ENCODE measurements at places on chromosomes 3 and 15.

DNA sequence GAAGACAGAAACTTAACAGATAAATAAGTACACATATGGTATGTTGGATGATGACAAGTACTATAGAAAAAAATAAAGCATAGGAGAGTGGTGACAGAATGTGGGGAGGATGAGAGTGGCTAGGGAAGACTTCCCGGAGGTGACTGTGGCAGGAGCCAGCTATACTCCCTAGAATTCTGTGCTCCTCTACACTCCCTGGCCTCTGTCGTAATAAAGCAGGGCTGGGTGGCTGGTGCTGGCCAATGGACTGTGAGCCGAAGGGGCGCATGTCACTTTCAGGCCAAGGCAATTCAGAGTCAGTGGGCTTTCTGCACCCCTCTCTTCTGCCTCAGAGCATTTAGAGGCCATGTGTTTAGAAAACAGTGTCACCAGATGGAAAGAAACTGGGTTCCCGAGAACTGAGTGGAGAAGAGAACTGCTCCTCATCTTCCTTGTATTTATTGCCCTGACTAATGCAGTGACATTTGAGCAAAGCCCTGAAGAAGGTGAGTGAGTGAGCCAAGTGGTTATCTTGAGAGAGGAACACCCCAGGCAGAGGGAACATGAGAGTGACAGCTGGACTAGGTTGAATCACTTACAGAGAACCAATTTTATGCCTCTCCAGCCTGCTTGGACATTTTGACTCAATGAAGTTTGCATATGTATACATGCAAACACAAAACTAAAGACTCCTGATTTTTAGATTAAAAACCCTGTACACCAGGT, 5.2 kb upstream of the VPS8 start:
- DNase-seq = no peak

GRCh38 chr15:70093481-70094319, 4.0 kb downstream of the TLE3 start:
- DNase-seq = peak; percentile 40

GRCh38 chr3:74315291-74315690, 299.2 kb downstream of the CNTN3 start:
- DNase-seq = peak; percentile 33

DNA sequence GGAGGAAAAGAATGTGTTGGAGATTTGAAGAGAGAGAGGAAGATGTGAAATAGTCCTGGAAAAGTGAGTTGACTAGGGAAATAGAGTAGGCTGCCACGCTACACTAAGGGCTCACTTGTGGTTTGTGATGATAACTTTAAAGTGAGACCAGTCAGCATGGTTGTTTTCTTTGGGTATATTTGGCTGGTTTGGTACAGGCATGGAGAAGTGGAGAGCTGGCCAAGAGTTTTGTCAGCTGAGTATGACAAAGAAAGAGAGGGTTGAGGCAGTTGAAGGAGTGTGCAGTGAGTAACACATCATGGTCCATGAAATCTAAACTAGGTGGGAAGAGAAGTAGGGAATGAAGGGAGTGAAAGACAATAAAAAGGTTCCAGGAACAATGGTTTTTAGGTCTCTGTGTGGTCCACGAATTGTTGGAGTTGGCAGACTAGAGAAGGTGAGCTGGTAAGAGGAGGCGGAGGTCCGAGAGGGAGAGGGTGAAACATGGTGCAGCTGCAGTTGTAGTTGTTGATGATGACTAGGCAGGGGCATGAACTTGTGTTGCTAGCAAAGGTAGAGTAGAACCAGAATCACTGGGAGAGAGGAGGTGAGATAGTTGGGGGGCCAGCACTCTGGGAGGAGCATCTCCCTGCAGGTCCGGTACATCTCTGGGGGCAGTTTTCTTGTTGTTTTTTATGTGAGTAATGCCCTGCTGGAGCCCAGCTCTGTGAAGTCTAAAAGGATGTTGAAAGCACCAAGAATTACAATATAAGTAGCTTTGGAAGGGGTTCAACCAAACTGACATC, 21.0 kb downstream of the ZNF80 start:
- peak; percentile 20 for DNase-seq
